Activated CD4-positive, alpha-beta T cell treated with anti-CD3 and anti-CD28 coated beads, Interleukin-2, Interleukin-6, amounts not matched to agents 100 ng/mL and 50 ng/mL, durations not matched to agents 16 hours and 8 hours (primary cell): ENCODE measurements at places on chromosomes 4 and X.

DNA sequence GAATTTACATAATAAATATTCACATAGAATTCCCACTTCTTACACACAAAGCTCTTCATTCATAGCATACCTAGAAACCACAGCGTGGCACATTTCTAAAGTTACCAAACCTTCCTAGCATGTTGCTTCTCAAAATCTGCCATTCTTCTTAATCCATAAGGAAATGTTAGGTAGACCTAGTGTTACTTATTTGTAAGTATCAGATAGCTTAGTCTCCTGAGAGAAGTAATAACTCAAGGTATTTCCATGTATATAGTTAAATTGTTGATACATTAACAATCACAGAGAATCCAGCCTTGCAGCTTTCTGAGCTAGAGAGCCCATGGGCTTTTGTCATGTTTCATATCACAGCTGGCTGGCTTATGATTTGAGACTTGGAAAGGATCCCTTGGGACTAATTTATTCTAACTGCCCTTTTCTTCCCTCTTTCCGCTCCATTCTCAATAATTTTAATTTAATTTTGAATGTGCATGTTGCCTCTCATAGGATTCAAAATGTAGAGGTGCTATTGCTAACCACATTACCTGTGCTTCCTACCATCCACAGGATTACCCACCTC, 17.6 kb downstream of the SH3RF1 start:
- no peak for DNase-seq

GRCh38 chrX:146433771-146434170, 375.8 kb upstream of the CXorf51B start:
- DNase-seq, result no peak

DNA sequence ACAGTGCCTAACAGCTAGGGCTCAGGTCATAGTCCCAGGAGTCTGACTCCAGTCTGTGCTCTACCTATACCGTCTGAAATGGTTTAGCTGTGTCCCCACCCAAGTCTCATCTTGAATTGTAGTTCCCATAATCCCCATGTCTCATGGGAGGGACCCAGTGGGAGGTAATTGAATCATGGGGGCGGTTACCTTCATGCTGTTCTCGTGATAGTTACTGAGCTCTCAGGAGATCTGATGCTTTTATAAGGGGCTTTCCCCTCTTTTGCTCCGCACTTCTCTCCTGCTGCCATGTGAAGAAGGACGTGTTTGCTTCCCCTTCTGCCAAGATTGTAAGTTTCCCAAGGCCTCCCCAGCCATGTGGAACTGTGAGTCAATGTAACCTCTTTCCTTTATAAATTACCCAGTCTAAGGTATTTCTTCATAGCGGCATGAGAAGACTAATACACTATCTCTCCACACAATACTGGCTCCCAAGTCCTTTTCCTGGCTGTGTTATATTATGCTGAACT, 110.8 kb downstream of the AFAP1 start:
- no peak for DNase-seq

GRCh38 chr4:177519481-177520260, 77.4 kb upstream of the AGA start:
- DNase-seq, result no peak

GRCh38 chrX:154321594-154321993, 26.0 kb downstream of the TKTL1 start:
- no peak for DNase-seq

- no peak for DNase-seq
These were observed 262.8 kb downstream of the SNCA start for GRCh38 chr4:89574176-89574575.

GRCh38 chrX:32150141-32150540, 1061.2 kb downstream of the DMD start:
- no peak for DNase-seq

DNA sequence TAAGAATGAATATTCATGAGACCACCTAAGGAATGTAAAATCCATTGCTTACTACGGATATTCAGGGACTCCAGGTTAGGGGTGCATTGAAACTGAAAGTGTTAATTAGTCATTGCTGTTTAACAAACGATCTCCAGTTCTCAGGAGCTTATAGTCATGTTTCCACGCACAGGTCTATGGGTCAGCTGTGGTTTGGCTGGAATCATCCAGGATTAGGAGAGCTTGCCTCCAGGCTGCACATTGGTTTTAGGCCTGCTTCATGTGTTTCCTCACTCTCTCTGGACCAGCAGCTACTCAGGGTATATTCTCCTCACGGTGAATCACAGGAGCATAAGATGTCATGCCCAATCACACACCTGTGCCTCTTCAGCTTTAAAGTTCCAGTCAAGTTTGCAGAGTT, 98.9 kb downstream of the ATXN3L start:
- no peak for DNase-seq

DNA sequence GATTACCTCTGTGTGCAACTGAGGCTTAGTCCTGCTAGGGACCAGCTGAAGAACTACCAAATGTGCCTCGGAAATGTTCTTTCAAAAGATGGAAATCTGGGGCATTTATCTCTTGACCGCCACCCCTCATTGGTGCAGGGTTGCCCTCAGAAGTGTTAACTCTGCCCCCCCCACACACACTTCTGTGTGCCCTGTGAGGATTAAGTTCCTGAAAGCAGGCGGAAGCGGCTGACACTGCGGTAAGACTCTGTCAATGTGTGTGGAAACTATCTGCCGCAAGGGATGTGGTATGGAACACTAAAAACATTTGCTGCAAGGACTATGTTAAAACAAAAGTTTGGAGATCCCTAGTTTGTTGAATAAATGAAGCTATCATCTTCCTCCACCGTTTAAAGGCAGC, 106.9 kb upstream of the NDP start:
- DNase-seq, result no peak

GRCh38 chr4:3857269-3857926, 91.2 kb downstream of the ADRA2C start:
- no peak for DNase-seq
